ENCODE measurements at places on chromosomes 7 and 10. TPM values are rescaled to one million over a fixed set of nuclear protein-coding genes. Genes with fewer than 3 reads are reported as not detected.

DNA sequence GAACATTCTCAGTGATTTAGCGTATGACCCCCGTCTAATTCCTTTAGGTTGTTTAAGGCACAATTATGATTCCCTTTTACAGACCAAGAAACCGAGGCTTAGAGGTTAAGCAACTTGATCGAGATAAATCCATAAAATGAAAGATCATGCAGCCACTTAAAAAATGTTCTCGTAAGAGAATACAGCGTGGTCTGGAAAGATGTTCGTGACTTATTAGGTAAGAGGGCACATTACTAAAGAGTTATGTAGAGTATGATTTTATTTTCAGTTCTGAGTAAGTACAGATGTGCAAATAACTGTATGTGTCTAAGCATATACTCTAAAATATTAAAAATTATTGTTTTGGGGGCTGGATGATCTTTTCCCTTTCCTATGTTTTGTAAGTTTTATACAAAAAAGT is 575.1 kb downstream of the PARD3 start:
- no peak overlapping the region for H3K27ac ChIP-seq
- H3K4me3 ChIP-seq, result no peak overlapping the region
- no peaks in the 10 kb centered on the region for H3K27me3 ChIP-seq
- no peak for DNase-seq
- H3K4me1 ChIP-seq, result no peaks in the 10 kb centered on the region

DNA sequence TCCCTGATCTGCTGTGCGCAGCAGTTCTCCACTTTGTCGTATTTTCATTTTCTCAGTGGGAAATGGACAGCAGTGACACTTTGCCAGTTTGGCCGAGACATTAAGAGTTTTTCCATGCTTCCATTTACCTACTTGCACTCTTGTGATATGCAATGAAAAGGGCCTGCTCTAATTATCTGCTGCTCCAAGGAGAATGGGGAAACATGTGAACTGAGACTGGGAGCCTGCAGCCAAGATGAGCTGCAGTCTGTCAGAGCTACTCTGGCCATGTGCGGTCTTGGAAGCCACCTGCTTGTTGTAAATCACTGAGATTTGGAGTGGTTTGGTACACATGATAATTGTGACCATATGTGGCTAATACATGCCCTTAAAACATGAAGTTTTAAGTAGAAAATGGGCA is 586.6 kb upstream of the POT1 start:
- H3K27me3 ChIP-seq, result no peaks in the 10 kb centered on the region
- no peak overlapping the region for H3K4me3 ChIP-seq
- no peaks in the 10 kb centered on the region for H3K36me3 ChIP-seq
- no peak for DNase-seq

DNA sequence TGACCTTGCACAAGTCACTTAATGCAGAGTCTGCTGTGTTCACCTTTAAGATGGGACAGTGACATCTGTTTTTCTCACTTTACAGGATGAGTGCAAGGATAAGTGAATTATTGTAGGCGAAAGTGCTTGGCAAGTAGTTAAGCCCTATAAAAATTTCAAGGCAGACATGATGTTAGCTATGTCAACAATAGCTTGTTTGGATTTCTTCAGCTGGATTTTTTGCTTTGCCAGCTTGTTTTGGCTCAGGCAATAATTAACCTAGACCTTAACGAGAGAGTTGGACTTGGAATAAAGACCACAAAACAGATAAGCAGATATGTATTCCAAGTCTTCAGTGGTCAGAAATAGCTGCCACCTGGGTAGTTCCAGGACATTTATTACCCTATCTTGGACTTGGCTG is 255.2 kb downstream of the ARL4A start:
- H3K27ac ChIP-seq, result no peak overlapping the region
- no peak for DNase-seq
- H3K36me3 ChIP-seq, result no peaks in the 10 kb centered on the region
- no peaks in the 10 kb centered on the region for H3K4me1 ChIP-seq
- H3K4me3 ChIP-seq, result no peak overlapping the region
- H3K27me3 ChIP-seq, result no peaks in the 10 kb centered on the region

DNA sequence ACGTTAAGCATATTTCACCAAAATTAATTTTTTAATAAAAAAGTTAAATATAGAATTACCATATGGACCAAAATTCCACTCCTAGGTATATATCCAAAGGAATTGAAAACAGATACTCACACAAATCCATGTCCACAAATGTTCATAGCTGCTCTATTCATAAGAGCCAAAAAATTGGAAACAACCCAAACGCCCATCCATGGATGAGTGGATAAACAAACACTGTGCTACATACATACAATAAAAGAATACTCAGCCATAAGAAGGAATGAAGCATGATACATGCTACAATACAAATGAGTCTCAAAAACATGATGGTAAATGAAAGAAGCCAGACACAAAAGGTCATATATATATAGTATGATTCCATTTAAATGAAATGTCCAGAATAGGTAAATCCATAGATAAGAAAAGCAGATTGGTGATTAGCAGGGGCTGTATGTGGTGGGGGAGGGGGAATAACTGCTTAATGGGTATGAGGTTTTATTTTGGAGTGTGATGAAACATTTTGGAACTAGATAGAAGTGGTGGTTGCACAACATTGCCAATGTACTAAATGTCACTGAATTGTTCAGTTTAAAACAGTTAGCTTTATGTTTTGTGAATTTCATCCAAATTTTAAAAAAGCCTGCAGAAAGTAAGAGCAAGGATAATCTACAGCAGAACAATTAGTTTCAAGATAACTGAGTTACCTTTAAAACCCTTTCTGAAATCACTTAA is 101.2 kb upstream of the EFCAB10 start:
- no peak overlapping the region for H3K27ac ChIP-seq
- peak; percentile 43 for DNase-seq
- H3K4me3 ChIP-seq, result no peak overlapping the region
- H3K36me3 ChIP-seq, result no peaks in the 10 kb centered on the region

GRCh38 chr10:71301371-71301916 is 17.6 kb upstream of the SLC29A3 start:
- no peak overlapping the region for H3K27ac ChIP-seq
- no peak for DNase-seq
- H3K36me3 ChIP-seq, result no peaks in the 10 kb centered on the region
- H3K4me3 ChIP-seq, result no peak overlapping the region
- no peaks in the 10 kb centered on the region for H3K27me3 ChIP-seq

GRCh38 chr10:120195984-120196712 is 260.9 kb upstream of the PLPP4 start:
- no peaks in the 10 kb centered on the region for H3K27me3 ChIP-seq
- no peaks in the 10 kb centered on the region for H3K4me1 ChIP-seq
- H3K27ac ChIP-seq, result no peak overlapping the region
- no peak overlapping the region for H3K4me3 ChIP-seq

DNA sequence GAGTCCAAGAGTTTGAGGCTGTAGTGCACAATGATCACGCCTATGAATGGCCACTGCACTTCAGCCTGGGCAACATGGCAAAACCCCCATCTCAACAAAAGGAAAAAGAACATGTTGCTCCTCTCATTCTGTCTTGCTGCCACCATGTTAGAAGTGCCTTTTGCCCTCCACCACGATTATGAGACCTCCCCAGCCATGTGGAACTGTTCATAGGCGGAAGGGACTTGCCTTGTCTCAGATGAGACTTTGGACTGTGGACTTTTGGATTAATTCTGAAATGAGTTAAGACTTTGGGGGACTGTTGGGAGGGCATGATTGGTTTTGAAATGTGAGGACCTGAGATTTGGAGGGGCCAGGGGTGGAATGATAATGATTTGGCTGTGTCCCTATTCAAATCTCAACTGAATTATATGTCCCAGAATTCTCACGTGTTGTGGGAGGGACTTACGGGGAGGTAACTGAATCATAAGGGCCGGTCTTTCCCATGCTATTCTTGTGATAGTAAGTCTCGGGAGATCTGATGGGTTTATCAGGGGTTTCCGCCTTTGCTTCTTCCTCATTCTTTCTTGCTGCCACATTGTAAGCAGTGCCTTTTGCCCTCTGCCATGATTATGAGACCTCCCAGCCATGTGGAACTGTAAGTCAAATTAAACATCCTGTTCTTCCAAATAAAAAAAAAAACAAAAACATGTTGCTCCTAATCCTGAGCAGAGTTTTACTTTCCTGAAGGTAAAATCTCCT is 22.3 kb downstream of the DLG5 start:
- no peak overlapping the region for H3K27ac ChIP-seq
- H3K36me3 ChIP-seq, result no peaks in the 10 kb centered on the region
- no peak for DNase-seq
- H3K4me1 ChIP-seq, result peaks cover 8% of the 10 kb centered on the region

GRCh38 chr7:159027789-159028507 is 116.7 kb downstream of the VIPR2 start:
- H3K4me1 ChIP-seq, result no peaks in the 10 kb centered on the region
- peak; percentile 42 for DNase-seq
- H3K36me3 ChIP-seq, result no peaks in the 10 kb centered on the region
- no peak overlapping the region for H3K4me3 ChIP-seq

GRCh38 chr10:123318516-123318915 is 164.3 kb downstream of the BUB3 start:
- no peaks in the 10 kb centered on the region for H3K4me1 ChIP-seq
- H3K27me3 ChIP-seq, result no peaks in the 10 kb centered on the region
- H3K27ac ChIP-seq, result no peak overlapping the region
- peak; percentile 6 for DNase-seq
- H3K4me3 ChIP-seq, result no peak overlapping the region
- no peaks in the 10 kb centered on the region for H3K36me3 ChIP-seq

DNA sequence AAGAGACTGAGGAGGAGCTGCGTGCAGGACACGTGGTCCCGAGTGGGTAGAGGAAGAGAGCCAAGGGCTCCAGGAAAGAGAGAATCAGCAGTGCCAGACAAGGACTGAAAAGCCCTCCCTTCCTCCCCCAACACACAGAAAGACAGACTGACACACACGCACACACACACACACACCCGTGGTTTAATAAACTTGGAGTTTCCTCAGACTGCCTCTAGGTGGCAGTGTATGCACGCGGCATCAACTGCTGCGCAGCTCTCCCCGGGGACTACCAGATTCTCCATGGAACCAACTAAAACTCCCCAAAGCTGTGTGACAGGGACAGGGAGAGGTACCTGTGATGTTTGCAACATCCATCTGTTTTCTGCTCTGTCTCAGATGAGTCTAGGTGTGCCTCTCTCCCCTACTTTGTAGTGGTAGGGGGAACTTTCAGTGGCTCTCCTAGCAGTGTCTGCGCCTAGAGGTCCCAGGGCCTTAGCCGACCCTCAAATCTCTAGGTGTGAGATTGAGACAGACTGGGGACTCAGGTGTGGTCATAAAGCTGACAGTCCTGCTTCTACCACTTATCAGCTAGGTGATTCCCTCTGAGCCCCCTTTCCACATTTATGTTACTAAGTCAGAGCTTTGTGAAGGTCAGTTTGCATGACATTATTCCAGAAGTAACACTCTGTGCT is 9.3 kb upstream of the TSPAN14 start:
- no peak overlapping the region for H3K4me3 ChIP-seq
- DNase-seq, result peak; percentile 80
- H3K4me1 ChIP-seq, result no peaks in the 10 kb centered on the region
- H3K27me3 ChIP-seq, result no peaks in the 10 kb centered on the region
- no peaks in the 10 kb centered on the region for H3K36me3 ChIP-seq
- H3K27ac ChIP-seq, result no peak overlapping the region

DNA sequence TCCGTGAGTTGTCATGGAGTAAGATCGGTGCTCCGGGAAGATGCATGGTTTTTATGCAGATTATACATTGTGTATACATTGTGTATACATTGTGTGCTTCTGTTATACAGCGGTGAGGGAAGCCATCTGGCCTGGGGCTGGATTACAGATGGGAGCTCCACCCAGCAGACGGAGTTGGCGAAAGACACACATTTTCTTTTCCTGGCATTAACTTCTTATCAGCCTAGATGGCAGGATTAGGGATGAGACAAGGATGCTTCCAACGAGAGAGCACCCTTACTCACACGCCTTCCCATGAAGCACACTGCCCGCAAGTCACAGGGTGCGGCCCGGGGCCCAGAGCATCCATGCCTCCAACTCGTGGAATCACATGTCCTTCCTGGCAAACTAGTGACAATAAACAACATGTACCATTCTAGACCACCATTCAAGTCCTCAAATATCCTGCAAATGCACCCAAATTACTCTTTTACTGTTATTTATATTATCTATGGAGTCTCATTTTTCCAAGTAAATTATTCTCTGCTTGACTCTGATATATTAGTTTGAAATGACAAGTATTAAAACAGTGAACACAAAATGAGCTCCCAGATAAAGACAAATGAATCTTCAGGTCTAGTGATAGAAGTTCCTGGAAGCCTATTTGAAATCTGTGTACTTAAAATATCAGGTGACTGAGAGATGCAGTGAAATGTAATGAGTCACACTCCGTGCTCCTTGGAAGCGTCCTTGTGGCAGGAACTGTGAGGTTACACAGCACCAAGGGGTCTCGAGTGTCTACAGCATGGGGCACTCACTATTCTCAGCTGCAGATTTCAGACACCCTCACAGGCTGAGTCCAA is 29.8 kb upstream of the PPP2R2D start:
- no peaks in the 10 kb centered on the region for H3K27me3 ChIP-seq
- no peak overlapping the region for H3K27ac ChIP-seq

- no peaks in the 10 kb centered on the region for H3K4me1 ChIP-seq
- no peaks in the 10 kb centered on the region for H3K36me3 ChIP-seq
- H3K4me3 ChIP-seq, result no peak overlapping the region
- no peak for DNase-seq
These were observed 23.0 kb upstream of the CDHR3 start for GRCh38 chr7:105940109-105940508.

- H3K4me1 ChIP-seq, result no peaks in the 10 kb centered on the region
- H3K27me3 ChIP-seq, result no peaks in the 10 kb centered on the region
- no peaks in the 10 kb centered on the region for H3K36me3 ChIP-seq
- no peak for DNase-seq
- no peak overlapping the region for H3K4me3 ChIP-seq
- H3K27ac ChIP-seq, result no peak overlapping the region
These were observed 144.2 kb downstream of the MDFIC start for GRCh38 chr7:115066050-115066449.

DNA sequence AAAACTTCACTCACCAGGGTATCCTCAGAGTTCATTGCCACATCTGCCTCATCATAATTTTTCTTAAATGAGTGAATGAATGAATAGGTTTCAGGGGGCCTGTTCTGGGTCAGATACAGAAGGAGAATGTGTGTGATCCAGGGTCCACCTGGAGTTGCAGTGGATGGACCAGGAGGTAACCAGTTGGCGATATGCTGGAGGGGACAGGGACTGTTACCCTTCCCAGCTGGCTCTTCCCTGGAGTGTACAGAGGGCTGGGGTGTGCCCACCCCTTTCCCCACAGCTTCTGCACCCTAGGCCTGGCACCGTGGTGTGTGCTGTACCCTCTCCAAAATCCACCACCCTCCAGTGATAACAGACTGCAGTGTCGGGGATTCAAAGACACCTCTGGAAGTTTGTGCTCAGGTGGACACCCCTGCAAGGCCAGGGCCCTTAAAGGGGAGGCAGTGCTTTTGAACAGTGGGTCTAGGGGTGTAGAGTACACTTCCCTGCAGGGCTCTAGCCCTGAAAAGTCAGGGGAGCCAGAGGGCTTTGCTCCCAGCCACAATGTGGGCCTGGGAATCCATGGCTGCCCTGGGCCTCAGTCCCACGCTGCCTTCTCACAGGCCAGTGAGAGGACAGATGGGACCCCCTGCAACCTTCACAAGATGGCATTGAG is 134.4 kb upstream of the UNC5B start:
- H3K4me3 ChIP-seq, result no peak overlapping the region
- no peak overlapping the region for H3K27ac ChIP-seq
- peaks cover 32% of the 10 kb centered on the region for H3K27me3 ChIP-seq
- H3K36me3 ChIP-seq, result no peaks in the 10 kb centered on the region
- no peak for DNase-seq

GRCh38 chr10:103433858-103434257 is 18.3 kb downstream of the CALHM2 start:
- no peak for DNase-seq
- no peaks in the 10 kb centered on the region for H3K4me1 ChIP-seq
- H3K27me3 ChIP-seq, result no peaks in the 10 kb centered on the region
- H3K4me3 ChIP-seq, result no peak overlapping the region
- H3K36me3 ChIP-seq, result peaks cover 59% of the 10 kb centered on the region

SPDYE9 gene
- total RNA-seq, result not detected

VIPR2 gene
- total RNA-seq, result not detected

HTR5A gene
- total RNA-seq, result not detected

VDAC2 gene
- total RNA-seq, result 147 TPM
